GM19239 (cell line): ENCODE measurements at places on chromosomes 7 and 10.

DNA sequence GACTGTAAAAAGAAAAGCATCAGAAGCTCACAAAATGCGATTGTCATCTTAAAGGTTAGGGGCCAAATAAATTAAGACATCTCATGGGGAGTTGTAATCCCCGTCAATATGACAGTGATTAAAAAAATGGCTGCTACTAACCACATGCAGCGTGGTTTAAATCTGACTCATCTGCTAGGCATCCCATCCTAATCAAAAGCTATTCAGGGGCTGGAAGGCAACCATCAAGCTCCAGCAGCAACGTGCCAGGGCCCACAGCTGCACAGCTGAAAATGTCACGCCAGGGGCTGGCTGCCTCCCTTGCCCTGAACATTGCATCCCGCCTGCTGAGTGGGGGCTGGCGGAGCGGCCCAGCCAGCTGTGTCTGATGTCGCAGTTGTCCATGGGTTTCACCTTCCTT, 66.3 kb upstream of the FRMD4A start:
- DNase-seq = no peak

GRCh38 chr7:112056409-112056808, 149.8 kb downstream of the DOCK4 start:
- DNase-seq = no peak

- no peak for DNase-seq
These were observed 57.5 kb downstream of the CAMK2B start for GRCh38 chr7:44267719-44268421.

DNA sequence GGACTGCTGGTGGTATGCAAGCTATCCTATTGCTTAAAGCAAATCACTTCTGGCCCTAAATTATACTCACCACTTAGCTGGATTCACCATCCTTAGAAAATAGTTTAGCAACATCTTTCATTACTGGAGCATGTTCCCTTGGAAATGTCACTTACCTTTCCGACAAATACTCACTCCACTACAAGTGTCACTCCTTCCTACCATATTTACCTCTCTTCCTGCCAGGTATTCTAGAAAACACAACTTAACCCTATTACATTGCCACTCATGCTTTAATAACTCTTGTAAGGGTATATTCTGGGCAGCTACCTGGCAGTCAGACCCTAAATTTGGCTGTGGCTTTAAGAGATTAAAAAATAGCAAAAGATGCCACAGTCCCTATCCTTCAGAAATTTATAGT, 37.5 kb upstream of the CTNNA3 start:
- no peak for DNase-seq

DNA sequence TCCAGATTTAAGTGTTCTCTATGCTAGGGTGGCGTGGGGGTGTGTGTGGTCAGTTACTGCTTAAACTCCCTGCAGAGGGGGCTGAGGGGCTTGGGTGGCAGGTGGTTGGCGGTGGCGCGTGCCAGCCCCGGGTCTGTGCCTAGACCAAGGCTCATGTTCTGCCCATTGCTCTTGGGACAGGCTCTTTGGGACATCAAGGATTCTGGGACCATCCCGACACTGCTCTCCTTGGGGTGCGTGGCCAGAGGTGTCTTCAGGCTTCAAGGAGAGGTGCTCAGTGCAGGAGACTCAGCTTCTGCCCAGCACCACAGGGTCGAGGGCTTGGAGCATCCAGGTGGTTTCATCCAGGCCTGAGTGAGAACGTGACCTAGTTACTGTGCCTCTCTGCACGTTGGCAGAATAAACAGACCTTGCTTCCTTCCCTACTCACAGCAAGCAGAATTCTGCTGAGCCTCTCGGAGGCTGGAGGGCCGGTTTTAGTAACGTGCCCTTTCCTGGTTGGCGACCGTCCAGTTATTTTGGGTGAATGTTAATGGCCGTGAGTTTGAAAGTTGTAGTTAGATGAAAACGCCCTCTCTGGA, 39.9 kb downstream of the CAMK1D start:
- no peak for DNase-seq

DNA sequence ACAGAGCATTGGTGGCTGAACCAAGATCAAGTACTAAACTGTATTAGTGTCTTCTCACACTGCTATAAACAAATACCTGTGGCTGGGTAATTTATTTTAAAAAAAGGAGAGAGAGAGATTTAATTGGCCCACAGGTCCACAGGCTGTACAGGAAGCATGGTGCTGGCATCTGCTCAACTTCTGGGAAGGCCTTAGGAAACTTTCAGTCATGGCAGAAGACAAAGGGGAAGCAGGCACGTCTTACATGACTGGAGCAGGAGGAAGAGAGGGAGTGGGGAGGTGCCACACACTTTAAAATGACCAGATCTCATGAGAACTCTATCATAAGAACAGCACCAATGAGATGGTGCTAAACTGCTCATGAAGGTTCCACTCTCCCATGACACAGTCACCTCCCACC, 95.2 kb upstream of the JCAD start:
- DNase-seq = no peak

DNA sequence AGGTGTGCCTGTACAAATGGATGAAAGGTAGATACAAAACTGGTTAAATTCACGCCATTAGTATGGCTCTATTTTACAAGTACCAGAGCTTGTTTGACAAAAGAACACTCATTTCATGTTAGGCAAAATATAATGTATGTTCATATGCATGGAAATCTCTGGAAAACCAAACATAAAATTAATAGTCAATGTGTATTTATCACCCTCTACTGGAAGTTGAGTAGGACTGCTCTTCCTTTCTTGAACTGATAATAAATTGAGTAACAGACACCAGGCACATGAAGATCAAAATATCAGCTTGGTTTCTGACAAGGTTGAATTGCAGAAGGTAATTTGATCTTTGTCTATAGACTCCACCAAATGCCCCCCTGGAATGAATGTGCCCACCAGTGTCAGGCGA, 19.8 kb upstream of the AKR1B1 start:
- DNase-seq = no peak

DNA sequence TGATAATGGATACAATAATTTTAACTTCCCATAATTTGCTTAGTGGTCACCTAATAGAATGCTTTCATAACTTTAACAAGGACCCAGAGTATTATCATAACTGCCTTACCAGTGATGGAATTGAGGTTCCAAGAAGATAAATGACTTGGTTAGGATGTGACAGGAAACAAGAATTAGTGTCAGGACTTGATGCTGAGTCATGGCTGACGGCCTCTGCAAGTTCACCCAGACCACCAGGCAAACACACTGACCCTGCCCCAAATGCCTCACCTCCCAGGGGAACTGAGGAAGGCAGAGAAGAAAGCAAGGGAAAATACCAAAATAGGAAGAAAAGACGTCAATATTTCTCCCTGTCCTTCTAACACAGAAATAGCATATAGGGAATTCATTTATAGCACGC, 636.3 kb downstream of the PARD3 start:
- no peak for DNase-seq

DNA sequence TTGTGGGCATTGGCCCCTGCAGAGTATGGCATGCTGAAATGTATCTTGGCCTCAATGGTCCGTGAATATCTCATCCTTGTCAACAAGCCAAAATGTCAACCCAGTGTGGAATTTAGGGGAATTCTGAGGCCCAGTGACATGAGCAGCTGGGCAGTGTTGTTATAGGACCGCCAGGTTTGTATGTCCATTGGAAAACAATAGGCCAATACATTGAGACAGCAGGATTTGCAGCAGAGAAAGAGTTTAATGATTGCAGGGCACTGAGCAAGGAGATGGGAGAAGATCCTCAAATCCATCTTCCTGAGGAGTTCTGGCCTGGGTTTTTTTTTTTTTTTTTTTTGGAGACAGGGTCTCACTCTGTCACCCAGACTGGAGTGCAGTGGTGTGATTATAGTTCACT, 95.7 kb upstream of the BAIAP2L1 start:
- DNase-seq = no peak

- no peak for DNase-seq
These were observed 23.4 kb downstream of the RPP38 start for GRCh38 chr10:15120523-15120922.

- no peak for DNase-seq
These were observed 30.4 kb downstream of the GPRIN2 start for GRCh38 chr10:46525824-46526681.

- DNase-seq = no peak
These were observed 113.9 kb upstream of the MGMT start for GRCh38 chr10:129353101-129353500.
